Activated CD4-positive, alpha-beta T cell treated with anti-CD3 and anti-CD28 coated beads, Interleukin-2, amount 50 U/mL, for 48 hours (primary cell): ENCODE measurements at places on chromosomes 13 and 19.

DNA sequence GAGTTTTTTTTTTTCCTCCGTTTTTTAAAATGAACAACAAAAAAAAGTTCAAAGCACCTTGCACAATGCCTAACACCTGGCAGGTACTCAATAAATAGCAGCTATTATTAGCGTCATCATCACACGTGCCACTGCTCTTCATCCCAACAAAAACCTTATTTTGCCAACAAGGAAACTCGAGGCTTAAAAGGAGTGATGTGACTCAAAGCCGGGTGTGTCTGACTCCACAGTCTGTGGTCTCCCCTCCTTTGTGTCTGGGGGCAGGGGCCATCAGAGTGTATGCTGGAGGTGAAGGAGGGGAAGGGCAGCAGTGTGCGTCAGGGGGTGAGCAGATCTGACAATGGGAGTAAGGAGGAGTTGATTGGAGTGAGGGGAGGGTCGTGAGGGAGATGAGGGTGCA, 34.1 kb upstream of the POU2F2 start:
- no peak for DNase-seq

DNA sequence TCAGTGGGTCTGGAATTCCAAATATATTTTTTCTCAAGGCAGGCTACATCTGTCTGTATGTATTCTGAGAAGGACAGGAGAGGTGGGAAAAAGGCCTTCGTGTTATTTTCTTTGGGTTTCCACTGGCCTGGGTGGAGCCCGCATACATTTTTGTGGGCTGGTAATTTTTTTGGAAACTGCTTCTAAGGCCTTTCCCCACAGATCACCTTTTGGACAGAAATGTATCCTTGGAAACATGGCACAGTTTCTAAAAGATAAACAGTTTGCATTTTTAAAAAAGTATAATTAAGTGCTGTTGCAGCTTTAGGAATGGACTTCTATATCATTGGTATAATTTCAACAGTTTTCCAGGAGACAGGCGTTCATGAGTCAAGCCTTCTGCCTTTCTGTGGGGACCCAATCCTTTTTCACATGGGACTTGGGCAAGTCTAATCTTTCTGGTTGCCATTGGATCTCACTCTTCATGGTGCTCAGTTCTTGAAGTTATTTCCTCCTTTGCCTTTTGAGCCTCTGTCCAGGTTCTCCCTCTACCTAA, 8.9 kb downstream of the RFX2 start:
- DNase-seq = no peak

DNA sequence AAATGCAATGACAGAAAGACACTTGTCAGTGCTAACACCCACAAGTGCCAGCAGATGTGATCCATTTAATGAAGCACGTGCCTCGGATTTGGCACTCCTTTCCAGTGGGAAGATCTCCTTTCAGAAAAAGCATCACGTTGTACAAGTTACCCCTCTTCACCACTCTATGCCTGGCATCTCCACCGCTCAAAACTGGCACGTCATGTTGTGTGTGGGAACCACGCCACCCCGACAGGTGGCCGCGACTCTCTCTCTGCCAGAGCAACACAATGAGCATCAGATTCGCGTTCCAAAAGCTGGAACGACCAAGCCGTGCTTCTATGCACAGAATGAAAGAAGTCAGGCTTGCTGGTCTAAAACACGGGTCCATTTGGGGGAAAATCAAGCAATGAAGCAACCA, 24.3 kb downstream of the TMTC4 start:
- DNase-seq = no peak

- peak; percentile 51 for DNase-seq
Observed at GRCh38 chr19:1408300-1409203, 1.2 kb downstream of the DAZAP1 start.
